ENCODE measurements at places on chromosomes 11 and 22.

GRCh38 chr11:67548555-67549110, 25.4 kb upstream of the CABP2 start:
- DNase-seq: no peak

GRCh38 chr11:78806214-78807004, 231.7 kb upstream of the NARS2 start:
- no peak for DNase-seq

- DNase-seq: no peak
Observed at GRCh38 chr11:6655790-6656583, at the start of gene DCHS1. TSS of gene DCHS1 (minus strand) at chr11:6655809. CDS start at chr11:6641613, 14,196 bp downstream.

DNA sequence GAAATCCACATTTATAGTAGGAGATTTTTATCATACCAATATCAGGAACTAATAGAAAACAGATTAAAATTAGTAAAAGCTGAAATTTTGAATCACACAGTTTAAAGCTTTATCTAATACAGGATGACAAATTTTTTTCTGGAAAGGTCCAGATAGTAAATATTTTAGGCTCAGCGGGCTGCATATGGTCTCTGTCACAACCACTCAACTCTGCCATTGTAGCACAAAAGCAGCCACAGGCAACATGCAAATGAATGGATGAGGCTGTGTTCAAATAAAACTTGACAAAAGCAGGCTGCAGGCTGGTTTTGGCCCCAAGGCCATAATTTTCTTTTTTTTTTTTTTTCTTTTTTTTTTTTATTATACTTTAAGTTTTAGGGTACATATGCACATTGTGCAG, 108.2 kb upstream of the CCDC90B start:
- no peak for DNase-seq

DNA sequence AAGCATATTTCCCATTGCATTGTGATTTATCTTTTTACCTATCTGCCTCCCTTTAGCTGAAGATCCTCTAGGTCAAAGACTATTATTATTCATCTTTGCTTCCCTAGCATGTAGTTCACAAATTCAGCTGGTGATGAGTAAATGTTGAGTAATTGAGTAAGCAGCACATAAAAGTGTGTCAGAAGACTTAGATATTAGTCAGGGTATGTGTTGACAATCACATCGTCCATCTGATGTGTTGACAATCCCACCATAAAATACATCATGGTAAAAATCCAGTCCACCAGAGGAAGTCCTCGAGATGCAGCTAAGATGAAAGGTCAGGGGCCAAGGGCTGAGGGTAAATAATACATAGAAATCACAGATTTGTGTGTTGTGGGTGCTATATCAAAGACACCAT, 22.9 kb upstream of the ABTB2 start:
- DNase-seq: no peak
